Hepatocyte (in vitro differentiated cells): ENCODE measurements at places on chromosomes 3 and 15. TPM values are rescaled to one million over a fixed set of nuclear protein-coding genes. Genes with fewer than 3 reads are reported as not detected.

DNA sequence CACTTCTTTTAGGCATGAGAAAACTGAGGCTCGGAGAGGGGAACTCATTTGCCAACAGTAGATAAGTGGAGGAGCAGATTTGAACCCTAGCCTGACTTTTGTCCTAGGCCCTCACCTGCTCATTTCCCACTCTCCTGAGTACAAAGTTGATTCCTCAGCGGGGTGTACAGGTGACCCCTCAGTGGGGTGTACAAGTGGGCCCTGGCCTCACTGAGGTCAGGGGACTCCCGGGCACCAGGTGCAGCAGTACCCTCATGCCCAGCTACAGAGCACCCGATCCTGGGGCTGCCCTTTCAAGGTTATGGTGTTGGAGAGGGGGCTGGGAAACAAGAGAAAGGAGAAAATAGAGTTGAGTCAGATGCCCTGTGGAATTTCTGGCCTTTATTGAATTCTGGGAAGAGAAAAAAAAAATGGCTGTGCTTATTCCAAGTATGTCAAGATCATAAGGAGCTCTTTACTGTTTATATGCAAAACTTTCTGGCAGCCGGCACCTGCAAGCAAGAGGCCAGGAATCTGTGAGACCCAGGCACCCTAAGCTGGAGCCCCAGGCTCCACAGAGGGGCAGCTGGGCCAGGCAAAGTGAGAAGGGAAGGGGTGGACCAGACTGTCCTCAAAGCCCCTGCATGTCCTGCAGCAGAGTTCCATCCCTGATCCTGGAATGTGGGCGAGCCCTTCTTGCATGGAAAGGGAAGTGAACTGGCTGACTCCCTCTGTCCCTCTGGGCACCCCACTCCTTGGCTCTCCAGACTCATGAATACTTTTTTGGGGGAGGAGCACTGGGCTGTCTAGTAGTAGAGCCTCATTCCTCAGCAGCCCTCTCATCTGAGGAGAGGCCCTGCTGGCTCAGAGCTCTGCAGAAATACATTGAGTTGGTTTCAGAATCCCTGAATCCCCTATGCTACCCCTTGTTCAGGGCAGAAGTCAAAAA is 43.1 kb downstream of the AMOTL2 start:
- H3K4me1 ChIP-seq, result peaks cover 66% of the 10 kb centered on the region
- H3K36me3 ChIP-seq, result no peaks in the 10 kb centered on the region

The GALNT15 gene
- 1.4 and 1.9 TPM in 2 replicates for total RNA-seq

The ESYT3 gene
- total RNA-seq, result 0.60 and 1.1 TPM in 2 replicates

DNA sequence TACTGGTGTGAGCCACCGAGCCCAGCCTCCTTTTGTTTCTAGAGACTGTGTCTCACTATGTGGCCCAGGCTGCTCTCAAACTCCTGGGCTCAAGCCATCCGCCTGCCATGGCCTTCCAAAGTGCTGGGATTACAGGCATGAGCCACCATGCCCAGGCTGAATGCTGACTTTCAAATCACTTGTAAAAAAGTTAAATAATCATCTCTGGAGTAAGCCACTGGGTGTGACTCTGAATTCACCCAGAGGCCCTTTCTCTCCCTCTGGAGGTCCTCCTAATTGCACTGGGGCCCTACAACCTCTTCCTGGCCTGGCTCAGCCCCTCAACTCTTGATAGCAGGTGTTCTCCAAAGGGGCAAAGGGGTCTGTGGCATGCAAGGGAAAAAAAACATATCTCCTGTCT is 54.8 kb downstream of the MEGF11 start:
- peaks cover 3% of the 10 kb centered on the region for H3K4me1 ChIP-seq
- no peaks in the 10 kb centered on the region for H3K27me3 ChIP-seq
- no peak for DNase-seq
- H3K36me3 ChIP-seq, result no peaks in the 10 kb centered on the region

The RTF1 gene
- total RNA-seq, result 30.7 and 34.1 TPM in 2 replicates

DNA sequence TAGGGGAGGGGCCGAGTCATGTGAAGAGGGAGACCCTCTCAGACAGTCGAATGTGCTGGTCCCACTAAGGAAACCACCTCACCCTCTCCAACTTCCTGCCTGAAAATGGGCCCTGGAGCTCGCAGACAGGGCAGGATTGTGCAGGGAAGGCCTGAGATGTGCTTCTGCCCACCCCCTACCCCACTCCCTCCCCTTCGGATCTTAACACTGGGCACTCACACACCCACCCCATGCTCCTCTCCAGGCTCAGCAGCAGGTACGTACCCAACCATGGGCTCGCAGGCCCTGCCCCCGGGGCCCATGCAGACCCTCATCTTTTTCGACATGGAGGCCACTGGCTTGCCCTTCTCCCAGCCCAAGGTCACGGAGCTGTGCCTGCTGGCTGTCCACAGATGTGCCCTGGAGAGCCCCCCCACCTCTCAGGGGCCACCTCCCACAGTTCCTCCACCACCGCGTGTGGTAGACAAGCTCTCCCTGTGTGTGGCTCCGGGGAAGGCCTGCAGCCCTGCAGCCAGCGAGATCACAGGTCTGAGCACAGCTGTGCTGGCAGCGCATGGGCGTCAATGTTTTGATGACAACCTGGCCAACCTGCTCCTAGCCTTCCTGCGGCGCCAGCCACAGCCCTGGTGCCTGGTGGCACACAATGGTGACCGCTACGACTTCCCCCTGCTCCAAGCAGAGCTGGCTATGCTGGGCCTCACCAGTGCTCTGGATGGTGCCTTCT is 20.0 kb downstream of the ATRIP start:
- H3K36me3 ChIP-seq, result no peaks in the 10 kb centered on the region
- no peak overlapping the region for H3K4me3 ChIP-seq
- H3K27me3 ChIP-seq, result no peaks in the 10 kb centered on the region
- H3K27ac ChIP-seq, result peak overlapping the region; percentile 99

The PYGO1 gene
- total RNA-seq, result 11.8 and 12.6 TPM in 2 replicates

The CHST2 gene
- total RNA-seq, result 14.4 and 16.1 TPM in 2 replicates

- no peak for DNase-seq
- H3K27ac ChIP-seq, result no peak overlapping the region
- peaks cover 7% of the 10 kb centered on the region for H3K4me1 ChIP-seq
- H3K36me3 ChIP-seq, result no peaks in the 10 kb centered on the region
- H3K27me3 ChIP-seq, result no peaks in the 10 kb centered on the region
Observed at GRCh38 chr3:29559741-29560465, 279.0 kb downstream of the RBMS3 start.

DNA sequence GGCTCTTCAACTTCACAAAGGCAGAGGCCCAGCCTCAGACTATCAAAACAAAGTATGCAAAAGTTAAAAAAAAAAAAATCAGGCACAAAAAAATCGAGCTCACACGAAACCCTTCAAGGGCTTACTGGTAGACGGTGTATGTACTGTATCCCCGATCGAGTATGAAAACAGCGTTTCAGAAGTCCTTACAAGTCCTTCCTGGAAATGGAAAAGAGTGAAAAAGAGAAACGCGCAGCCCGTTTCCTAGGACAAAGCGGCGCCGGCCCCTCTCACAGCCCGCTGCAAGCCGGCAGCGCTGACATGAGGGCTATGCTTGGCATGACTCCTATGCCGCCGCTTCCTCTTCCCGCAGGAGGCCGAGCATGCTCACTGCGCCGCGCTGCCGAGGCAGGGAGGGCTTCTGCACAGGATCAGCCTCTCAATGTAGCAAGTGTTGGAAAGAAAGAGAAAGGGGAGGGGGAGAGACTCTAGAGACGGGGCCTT is at the start of gene VGLL4:
Gene VGLL4 (minus strand): TSS at position 311 of the 483 bp plus-strand sequence. CDS start 397 bp downstream, outside the sequence.
- no peaks in the 10 kb centered on the region for H3K36me3 ChIP-seq
- peak; percentile 95 for DNase-seq
- peaks cover 12% of the 10 kb centered on the region for H3K4me1 ChIP-seq
- peak within 1 kb of the TSS; percentile 79 for H3K4me3 ChIP-seq
- no peaks in the 10 kb centered on the region for H3K27me3 ChIP-seq

DNA sequence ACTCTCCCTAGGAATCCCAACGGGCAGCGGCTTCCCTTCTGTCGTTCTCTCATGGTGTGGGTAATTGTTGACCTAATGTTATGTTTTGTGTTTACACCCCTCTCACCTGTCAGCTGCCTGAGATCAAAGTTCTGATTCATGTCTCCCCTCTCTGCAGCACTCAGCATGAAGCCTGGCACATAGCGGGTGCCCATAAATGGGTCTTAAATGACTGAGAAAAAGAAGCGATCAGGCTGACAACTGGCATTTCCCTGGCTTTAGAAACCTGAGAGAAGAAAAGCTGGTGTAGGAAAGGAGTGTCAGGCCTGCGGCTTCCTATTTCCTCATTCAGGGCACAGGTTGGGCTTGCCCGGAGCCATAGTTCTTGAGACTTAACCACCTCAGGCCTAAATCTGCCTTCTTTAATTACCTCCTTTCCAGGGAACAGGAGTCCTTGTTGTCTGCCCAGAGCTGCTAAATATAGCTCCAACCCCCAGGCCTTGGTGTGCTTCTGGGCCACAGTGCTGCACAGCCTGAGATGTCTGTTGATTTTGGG is 31.8 kb downstream of the LPP start:
- H3K27ac ChIP-seq, result peak overlapping the region; percentile 77
- H3K36me3 ChIP-seq, result no peaks in the 10 kb centered on the region
- no peaks in the 10 kb centered on the region for H3K27me3 ChIP-seq
- H3K4me1 ChIP-seq, result peaks cover 24% of the 10 kb centered on the region
- no peak for DNase-seq

DNA sequence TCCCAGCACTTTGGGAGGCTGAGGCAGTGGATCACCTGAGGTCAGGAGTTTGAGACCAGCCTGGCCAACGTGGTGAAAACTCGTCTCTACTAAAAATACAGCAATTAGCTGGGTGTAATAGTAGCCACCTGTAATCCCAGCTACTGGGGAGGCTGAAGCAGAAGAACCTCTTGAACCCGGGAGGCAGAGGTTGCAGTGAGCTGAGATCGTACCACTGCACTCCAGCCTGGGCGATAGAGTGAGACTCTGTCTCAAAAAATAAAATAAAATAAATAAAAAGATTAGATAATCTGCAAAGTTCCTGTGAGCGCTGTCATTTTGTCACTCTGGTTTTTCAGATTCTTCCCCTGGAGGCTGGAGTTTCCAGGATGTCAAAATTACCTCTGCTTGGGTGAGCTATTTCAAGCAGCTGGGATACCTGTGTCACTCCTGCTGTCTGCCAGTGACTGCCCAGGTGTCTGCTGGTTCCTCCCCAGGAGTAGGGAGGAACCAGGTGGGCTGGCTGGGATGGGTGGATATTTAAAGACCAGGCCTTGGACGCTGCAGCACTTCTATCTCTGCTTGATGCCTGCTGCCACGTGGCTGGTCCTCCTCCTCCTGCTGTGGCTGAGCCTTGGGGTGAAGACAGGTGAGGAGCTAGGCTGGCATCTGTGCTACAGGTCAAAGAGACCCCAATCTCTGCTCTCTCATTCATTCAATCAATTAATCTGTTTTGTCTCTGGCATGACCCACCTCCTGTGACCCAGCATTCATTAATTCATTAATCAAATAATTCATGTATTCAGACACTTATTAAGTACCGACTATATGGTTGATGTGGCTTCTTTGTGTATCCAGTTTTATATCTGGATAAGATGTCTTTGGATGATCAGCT is 19.5 kb upstream of the MUC20 start:
- no peaks in the 10 kb centered on the region for H3K27me3 ChIP-seq
- H3K27ac ChIP-seq, result no peak overlapping the region
- no peak for DNase-seq
- H3K4me1 ChIP-seq, result no peaks in the 10 kb centered on the region
- no peak overlapping the region for H3K4me3 ChIP-seq
- no peaks in the 10 kb centered on the region for H3K36me3 ChIP-seq

- no peak overlapping the region for H3K27ac ChIP-seq
- no peak overlapping the region for H3K4me3 ChIP-seq
- H3K36me3 ChIP-seq, result no peaks in the 10 kb centered on the region
- DNase-seq, result no peak
Observed at GRCh38 chr15:79680720-79681119, 216.1 kb downstream of the MTHFS start.

GRCh38 chr3:52696830-52697631 is 8.6 kb downstream of the GLT8D1 start:
- no peak overlapping the region for H3K4me3 ChIP-seq
- no peaks in the 10 kb centered on the region for H3K27me3 ChIP-seq
- DNase-seq, result no peak
- no peak overlapping the region for H3K27ac ChIP-seq
- peaks cover 12% of the 10 kb centered on the region for H3K36me3 ChIP-seq
- no peaks in the 10 kb centered on the region for H3K4me1 ChIP-seq

- no peaks in the 10 kb centered on the region for H3K36me3 ChIP-seq
- H3K4me1 ChIP-seq, result no peaks in the 10 kb centered on the region
- H3K27me3 ChIP-seq, result no peaks in the 10 kb centered on the region
- no peak overlapping the region for H3K4me3 ChIP-seq
Observed at GRCh38 chr3:146589899-146590508, 15.1 kb downstream of the PLSCR5 start.

DNA sequence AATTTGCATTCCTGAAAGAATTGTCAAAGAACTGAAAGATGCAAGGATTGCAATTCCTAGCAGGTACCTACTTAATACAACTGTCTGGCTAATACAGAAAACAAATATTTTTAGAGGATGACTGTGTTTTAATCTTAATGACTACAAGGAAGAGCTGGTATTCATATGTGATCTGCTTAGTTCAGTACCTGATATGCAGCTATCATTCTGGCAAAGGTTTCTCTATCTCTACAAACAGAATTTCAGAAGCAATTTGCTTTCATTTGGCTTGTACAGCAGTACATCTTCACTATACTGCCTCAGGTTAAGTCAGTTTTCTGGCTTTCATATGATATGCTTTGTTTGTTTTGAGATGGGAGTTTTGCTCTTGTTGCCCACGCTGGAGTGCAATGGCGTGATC is 51.3 kb downstream of the TBL1XR1 start:
- no peak overlapping the region for H3K4me3 ChIP-seq
- no peak for DNase-seq
- H3K27me3 ChIP-seq, result no peaks in the 10 kb centered on the region
- H3K36me3 ChIP-seq, result no peaks in the 10 kb centered on the region

DNA sequence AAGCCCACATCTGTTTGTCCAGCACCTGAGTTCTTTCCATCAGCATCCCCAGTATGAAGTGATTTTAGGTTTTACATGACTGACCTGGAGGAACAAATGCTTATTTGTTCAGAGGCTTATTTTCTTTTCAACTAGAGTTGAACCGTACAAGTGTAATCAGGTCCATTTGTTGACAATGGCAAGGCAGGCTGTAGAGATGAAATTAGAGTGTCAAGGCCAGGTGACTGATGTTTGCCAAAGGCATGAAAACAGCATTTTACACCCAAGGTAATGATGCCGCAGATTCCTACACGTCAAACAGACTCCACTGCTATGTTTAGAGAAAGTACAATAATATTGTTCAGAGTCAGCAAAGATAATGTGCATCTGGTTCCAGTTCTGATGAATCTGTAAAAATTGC is 96.5 kb downstream of the KCNAB1 start:
- peak; percentile 26 for DNase-seq
- no peak overlapping the region for H3K4me3 ChIP-seq
- no peaks in the 10 kb centered on the region for H3K27me3 ChIP-seq

The TNNC1 gene
- 15.0 and 16.1 TPM in 2 replicates for total RNA-seq

DNA sequence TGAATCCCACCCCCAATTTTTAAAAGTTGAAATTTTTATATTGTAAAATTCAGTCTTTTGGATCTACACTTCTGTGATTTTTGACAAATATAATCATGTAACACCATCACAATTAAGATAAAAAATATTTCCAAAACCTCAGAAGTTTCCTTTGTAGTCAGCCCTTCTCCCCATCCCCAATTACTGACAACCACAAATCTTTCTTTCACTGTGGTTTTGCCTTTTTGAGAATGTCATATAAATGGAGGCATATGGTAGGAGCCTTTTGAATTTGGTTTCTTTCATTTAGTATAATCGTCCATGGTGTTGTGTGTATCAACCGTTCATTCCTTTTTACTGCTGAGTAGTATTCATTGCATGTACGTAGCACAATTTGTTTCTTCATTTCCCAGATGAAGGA is 7.9 kb upstream of the CILP start:
- H3K36me3 ChIP-seq, result no peaks in the 10 kb centered on the region
- no peak overlapping the region for H3K4me3 ChIP-seq
- no peaks in the 10 kb centered on the region for H3K27me3 ChIP-seq
- no peak overlapping the region for H3K27ac ChIP-seq
- no peak for DNase-seq
